ENCODE measurements at places on chromosomes 2 and 18. TPM values are rescaled to one million over a fixed set of nuclear protein-coding genes. Genes with fewer than 3 reads are reported as not detected.

DNA sequence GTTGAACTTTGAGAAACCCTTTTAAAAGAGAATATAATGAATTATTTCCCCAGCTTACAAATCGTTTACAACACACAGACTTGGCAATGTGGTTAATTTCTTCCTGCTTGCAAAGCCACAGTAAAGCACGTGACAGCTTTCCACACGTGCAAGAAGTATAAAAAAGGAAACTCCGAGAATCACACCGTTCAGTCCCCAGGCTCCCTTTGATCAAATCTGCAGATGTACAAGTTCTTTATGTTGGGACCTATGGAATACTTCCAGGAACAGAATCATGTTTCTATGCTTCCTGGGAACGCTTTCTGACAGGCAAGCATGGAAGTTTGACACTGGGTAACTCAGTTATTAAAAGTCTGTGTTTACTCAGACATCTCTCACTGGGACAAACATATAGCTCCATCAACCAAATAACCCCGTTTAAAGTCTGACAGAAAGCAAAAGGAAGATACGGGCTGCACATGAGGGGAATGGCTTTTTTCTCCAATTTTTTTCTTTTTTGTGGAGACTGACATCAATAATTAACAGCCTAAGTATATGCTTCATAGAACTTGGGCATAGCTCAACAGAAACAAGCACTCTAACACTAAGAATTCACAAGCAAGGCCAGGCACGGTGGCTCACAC is 134.8 kb downstream of the EIPR1 start:
- no peak for ATAC-seq

PRKCE gene
- total RNA-seq = 27.1 TPM

DNA sequence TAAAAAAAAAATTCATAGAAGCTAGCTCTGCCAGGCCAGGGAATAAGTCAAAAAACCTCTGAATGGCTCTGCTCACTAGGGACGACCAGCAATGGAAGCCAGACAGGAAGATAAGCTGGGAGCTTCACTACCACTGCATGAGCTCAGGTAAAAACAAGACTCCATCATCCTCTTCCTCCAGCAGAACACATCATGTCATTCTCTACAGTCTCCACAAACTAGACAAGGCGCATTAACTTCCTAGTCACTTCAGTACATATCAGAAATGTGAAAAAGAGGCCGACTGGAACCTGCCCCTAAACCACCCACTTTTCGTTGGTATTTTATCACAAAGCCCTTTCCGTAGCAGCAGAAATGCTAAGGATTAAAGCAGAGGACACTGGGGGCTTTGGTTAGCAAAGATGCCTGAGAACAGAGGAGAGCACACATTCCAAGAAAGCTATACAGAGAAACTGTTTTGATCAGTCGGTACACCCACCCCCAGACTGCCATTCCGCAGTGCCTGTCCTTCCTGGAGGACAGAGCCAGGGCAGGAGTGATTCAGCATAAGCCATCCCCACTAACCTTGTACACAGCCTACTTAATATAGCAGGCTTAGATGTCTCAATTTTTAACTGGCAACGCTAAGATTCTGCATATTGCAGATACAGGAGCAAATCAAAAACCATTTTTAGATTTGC is 53.4 kb downstream of the AAK1 start:
- ATAC-seq = no peak

- no peak for ATAC-seq
Measured at GRCh38 chr2:42932271-42933151, 140.1 kb upstream of the HAAO start.

GRCh38 chr2:164560181-164560792 is 61.0 kb downstream of the GRB14 start:
- ATAC-seq = no peak

RNF125 gene
- total RNA-seq = 0.85 TPM
